ENCODE measurements at places on chromosomes 13 and 19.

GRCh38 chr19:5993648-5994358 lies 15.9 kb upstream of the RANBP3 start:
- no peak for DNase-seq

DNA sequence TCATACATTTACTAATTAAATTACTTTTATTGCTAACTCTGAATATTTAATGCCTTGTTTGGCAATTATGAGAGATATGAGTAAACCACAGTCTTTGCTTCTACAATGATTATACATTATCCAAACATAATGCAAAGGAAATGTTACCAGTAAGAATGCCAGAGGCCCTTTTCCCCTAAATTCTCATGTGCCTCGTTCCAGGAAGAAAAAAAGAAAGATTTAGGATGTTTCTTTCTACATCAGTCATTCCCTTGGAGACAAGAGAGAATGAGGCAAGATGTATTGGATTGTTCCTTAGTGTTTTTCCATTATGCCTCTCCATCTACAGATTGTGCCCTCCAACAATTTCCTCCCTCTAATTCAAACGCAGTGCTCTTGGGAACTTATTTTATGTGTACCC lies 50.1 kb downstream of the ITGBL1 start:
- no peak for DNase-seq

DNA sequence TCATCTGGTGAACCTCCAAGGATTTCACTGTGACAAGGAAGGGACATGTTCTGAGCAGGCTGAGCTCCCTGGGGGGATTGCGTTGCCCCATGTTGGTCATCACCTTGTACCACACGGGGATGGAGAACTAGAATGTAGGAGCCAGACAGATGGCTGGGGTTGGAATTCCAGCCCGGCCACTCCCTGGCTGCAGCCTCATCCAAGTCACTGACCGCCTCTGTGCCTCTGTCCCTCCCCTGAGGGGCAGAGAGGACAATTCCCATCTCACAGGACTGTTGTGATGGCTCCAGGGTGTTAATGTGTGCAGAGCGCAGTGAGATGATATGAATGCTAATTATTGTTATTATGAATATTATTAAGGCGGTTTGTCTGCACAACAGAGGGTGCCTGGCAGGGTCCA lies 24.1 kb downstream of the ADGRL1 start:
- DNase-seq = no peak

- no peak for DNase-seq
These were observed 74.1 kb downstream of the ABCC4 start for GRCh38 chr13:95226932-95227695.

DNA sequence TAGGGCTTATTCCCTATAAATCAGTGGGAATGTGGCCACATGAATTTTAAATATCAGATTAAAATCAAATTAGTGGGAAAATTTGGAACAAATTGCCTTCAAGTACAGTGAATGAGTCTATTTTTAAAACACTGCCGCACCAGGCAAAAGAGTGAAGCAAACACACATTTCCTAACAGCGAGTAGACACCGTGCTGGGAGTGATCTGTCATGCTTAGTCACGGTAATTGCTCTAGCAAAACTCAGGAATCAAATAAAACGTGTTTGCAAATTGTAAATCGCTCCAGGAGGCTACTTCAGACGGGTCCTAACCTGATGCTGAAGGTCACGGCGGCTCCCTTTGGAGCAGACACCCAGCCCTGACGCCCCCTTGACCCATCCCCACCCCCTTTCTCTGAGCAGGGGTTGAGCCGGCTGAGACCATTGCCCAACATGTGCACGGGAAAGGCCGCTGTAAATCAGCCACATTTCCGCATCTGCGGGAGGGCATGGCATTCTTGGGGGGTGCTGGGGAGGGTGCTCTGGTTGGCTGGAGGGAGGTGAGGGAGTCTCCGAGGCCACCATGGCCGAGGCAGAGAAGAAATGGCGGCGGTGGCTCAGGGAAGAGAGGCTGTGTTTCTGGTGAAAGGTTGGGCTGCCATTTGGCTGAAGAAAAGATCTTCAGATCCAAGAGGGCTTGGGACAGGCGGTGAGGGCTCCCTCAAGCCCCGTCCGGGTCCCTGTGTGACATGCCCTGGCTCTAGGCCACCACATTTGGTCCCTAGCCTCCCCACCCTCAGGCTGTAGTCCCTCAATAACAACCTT lies 8.9 kb downstream of the CEBPA start:
- DNase-seq = no peak

GRCh38 chr13:43036351-43037250 lies 13.2 kb downstream of the DNAJC15 start:
- DNase-seq = no peak

GRCh38 chr13:105972306-105972721 lies 563.1 kb downstream of the EFNB2 start:
- DNase-seq = no peak

DNA sequence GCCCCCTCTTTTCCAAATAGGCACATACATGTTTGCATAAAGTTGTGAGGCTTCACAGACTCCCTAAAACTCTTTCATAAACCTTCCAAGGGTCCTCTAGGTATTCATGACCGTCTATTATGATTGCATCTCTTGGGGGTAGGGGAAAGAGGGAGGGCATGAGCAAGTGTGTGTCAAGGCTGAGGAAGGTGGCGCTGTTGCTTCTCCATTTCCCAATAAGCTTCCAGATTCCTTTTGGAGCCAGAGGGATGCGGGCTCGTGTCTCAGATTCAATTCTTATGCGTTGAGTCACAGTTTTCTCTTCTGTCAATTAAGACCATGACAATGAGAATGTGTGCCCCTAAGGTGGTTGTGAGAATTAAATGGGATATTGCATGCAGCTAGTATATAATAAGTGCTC lies 51.0 kb upstream of the CYP2A7 start:
- DNase-seq = no peak

GRCh38 chr19:34172661-34173192 lies 423 bp downstream of the LSM14A start:
- peak; percentile 64 for DNase-seq

DNA sequence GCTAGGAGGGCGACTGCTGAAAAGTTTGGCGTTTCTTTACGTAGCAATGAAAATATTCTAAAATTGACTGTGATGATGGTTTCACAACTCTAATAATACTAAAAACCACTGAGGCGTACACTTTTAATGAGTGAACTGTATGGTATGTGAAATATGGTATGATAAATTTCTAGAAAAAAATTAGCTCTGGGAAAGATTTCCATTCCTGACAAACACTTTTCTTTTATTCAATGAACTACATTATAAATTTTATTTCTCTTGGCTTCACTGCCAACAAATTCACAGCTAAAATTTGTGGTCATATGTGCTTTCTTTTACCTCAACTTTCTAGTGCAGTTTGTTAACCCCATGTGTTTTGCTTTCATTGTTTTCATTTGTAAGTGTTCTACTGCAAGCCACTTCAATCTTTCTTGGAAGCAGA lies 11.1 kb downstream of the ZC3H13 start:
- DNase-seq = no peak

GRCh38 chr19:7497292-7497691 lies 8.5 kb upstream of the PEX11G start:
- no peak for DNase-seq

DNA sequence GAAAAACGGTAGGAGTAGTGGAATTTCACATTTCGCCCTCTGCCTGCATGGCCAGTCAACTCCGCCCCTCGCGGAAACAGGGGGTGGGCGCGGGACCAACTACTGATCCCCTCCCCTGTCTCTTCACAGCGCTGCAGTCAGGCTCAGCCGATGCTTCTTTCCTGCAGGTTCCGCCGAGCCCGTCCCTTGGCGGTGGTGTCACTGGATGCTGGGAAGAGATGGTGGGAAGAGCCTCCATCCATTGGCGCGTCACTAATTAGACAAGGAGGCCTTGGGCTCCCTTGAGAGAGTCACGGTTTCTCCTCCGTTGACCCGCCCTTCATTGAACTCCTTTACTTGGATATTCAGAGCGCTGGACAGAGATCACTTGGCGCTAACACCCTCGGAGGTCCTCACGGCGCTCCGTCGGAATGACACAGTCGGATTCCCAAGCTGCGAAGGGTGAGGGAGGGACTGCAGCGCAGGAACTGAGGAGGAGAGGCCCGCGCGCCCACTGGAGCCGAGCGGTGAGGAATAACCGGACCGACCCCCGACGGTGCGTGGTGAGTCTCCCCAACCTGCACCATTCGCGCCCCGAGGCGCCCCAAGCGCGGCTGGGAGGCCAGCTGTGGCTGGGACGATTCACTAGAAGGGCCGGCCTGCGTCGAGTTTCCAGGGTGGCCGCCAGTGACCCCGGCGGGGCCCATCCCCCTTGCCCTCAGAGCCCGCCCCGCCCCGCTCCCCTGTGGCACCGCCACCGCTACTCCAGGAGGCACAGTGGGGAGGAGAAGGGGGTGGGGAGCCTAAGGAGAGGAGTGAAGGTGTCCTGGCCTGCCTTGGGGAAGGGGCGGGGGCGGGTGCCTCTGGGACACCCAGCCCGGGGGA lies 11.2 kb upstream of the CEACAM21 start:
- DNase-seq = no peak

- DNase-seq = no peak
These were observed 10.6 kb upstream of the ZNF460 start for GRCh38 chr19:57269515-57270250.

DNA sequence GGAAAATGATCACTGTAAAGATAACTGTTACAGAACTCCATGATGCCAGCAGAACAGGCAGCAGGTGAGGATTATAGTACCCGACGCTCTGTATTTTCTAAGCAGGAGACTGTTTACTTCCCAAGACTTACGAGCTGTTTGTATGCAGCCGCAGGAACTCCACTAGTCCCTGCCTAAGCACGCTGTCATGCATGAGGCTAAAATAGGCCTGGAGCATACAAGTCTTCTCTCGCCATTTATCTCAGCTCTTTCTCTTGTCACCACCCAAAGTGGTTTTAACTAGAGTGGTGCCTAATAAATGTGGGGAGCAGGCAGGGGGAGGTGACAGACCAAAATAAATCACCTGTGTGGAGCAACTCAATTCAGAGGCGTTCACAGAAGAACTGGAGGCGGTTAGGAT lies 175.8 kb downstream of the TDRD3 start:
- DNase-seq = no peak

DNA sequence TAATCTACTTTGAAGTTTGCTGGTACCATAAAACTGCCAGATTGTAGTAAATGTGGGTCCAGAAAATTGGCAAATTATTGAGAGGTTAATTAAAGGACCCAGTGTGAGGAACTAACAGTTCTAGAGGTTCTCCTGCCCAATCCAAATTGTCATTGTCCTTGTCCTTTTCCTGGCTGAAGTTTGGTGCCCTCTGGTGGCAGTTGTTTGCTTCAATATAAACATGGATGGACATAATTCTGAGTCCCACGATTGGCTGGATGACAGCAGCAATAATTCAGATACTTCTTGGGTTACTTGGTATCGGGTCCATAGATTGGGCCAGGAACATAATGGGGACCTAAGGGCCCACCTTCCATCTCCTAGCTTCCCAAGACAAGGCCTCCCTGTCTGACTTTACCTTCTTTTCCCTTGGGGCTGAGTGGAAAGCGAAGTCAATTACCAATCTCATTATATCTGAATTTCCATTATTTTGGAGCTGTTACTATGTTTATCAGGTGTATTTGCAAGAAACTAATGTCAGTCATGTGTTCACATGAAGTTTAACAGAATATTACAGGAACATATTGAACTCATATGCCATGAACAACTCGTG lies 33.8 kb upstream of the GARRE1 start:
- DNase-seq = peak; percentile 54

DNA sequence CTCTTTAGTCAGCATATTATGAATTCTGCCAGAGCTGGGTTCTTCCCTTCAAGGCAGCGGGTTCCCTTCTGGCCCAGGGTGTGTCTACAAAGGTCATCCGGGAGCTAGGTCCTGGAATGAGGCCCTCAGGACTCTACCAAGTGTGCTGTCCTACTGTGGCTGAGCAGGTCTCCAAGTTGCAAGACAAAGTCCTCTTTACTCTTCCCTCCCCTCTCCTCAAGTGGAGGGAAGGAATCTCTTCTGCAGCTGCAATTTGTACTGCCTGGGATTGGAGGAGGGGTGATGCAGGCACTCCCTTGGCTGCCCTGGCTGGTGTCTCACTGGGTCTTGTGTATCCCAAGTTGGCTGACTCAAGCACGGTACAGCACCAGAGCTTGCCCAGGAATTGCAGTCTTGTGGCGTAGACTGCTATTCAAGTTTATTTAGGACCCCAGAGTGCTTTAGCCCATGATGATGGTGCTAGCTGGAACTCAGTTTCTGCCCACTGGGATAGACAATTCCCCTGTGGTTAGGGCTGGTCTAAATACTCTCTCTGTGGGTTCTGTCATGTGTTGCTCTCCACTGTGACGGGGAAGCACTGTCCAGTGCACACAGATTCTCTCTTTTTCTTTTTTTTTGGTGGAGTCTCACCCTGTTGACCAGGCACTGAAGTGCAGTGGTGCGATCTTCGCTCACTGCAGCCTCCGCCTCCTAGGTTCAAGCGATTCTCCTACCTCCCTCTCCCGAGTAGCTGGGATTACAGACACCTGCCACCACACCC lies 28.5 kb downstream of the RFC3 start:
- DNase-seq = no peak

DNA sequence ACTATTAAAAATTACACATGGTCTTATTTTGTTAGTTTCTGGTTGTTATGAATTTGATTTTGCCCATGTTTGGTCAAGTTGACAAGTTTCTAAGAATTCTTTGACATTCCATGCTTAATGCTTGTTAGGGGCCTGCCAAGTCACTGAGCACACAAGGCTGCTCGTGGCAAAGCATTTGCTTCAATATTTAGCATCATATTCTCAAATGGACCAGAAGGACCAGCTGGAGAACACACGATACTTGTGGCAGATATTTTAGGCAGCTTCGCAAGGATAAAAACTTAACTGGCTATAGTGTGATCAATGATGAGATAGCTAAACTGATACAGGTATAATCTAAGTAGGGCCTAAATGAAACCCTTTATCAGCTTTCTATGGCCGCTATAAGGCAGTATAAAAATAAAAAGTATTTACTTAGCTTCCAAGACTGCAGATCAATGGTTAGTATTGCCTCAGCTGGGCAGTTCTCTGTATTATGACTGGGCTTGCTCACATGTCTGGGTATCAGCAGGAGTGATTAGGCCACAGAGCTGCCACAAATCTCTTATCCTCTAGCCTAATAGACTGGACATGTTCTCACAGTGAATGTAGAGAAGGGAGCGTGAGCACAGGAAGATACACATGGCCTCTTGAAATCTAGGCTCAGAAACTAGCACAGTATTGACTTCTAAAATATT lies 155.9 kb upstream of the SPRY2 start:
- DNase-seq = no peak

DNA sequence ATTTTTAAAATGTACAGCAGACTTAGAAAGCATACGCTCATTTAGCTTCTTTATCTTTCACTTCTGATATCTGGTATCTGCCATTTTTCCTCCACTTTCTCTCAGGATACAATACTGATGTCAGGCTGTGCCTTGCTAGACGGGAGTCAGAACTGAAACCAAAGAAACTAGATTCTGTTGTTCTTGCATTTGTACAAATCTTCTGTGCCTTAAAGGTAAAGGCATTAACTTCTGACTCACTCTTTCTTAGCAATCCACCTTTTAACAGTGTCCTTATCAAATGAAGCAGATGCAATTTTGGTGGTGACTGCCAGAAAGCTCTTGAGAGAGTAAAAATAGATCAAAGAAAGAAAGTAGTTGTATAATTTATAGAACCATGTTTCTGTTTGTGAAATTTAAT lies 370.4 kb downstream of the PCDH20 start:
- DNase-seq = no peak
